ENCODE measurements at places on chromosomes 16 and 17. TPM values are rescaled to one million over a fixed set of nuclear protein-coding genes. Genes with fewer than 3 reads are reported as not detected.

FBXL19 gene
- 9.3 TPM for total RNA-seq

ATP2A3 gene
- total RNA-seq, result 49.4 TPM

TTLL6 gene
- total RNA-seq, result not detected

LLGL2 gene
- total RNA-seq, result 565 TPM

CNGB1 gene
- total RNA-seq, result 18.0 TPM

ZSCAN10 gene
- total RNA-seq, result not detected

GALR2 gene
- not detected for total RNA-seq

KIF2B gene
- not detected for total RNA-seq

GCGR gene
- total RNA-seq, result 0.55 TPM

RPTOR gene
- 103 TPM for total RNA-seq

HOXB5 gene
- not detected for total RNA-seq

SCPEP1 gene
- total RNA-seq, result 51.9 TPM

TEDC2 gene
- 3.8 TPM for total RNA-seq

SLC2A4 gene
- 4.2 TPM for total RNA-seq

ZDHHC1 gene
- 8.5 TPM for total RNA-seq

ZNF200 gene
- total RNA-seq, result 8.7 TPM

ODAD4 gene
- not detected for total RNA-seq

EXOC3L1 gene
- 13.8 TPM for total RNA-seq

KRTAP1-1 gene
- total RNA-seq, result not detected

SMIM36 gene
- total RNA-seq, result not detected

HBA1 gene
- total RNA-seq, result not detected

PERCC1 gene
- total RNA-seq, result 2.0 TPM

ZG16 gene
- total RNA-seq, result not detected

TMIGD1 gene
- total RNA-seq, result not detected

TRAF4 gene
- total RNA-seq, result 167 TPM

PRR29 gene
- total RNA-seq, result not detected

SOCS1 gene
- 4.2 TPM for total RNA-seq

PLEKHM1 gene
- total RNA-seq, result 52.3 TPM

SPIRE2 gene
- 35.5 TPM for total RNA-seq

GNAO1 gene
- total RNA-seq, result 10.3 TPM

CHST6 gene
- not detected for total RNA-seq

CCDC200 gene
- total RNA-seq, result not detected

MMD gene
- 11.9 TPM for total RNA-seq

C1QL1 gene
- 3.9 TPM for total RNA-seq

BCO1 gene
- not detected for total RNA-seq

PYY gene
- 71.3 TPM for total RNA-seq

TRIM16 gene
- 46.3 TPM for total RNA-seq

HOXB3 gene
- 25.3 TPM for total RNA-seq

SPATA22 gene
- 4.1 TPM for total RNA-seq

GDPD1 gene
- not detected for total RNA-seq

TMEM106A gene
- not detected for total RNA-seq

KCNG4 gene
- total RNA-seq, result not detected

PROCA1 gene
- total RNA-seq, result not detected

DNAH9 gene
- total RNA-seq, result not detected

SYT17 gene
- total RNA-seq, result 26.4 TPM

GNG13 gene
- total RNA-seq, result not detected

PRR35 gene
- total RNA-seq, result not detected

NAGS gene
- not detected for total RNA-seq

RASD1 gene
- total RNA-seq, result 25.0 TPM
